Ureter (tissue), 1 donor: ENCODE measurements at places on chromosomes 13 and 19. TPM values are rescaled to one million over a fixed set of nuclear protein-coding genes. Genes with fewer than 3 reads are reported as not detected.
A peak's percentile ranks its signal among the peaks of the same experiment; 100 is the strongest.

Gene ZNF724
- total RNA-seq, result 3.4 TPM

Gene AP1M1
- 56.6 TPM for total RNA-seq

Gene CYP4F11
- 9.3 TPM for total RNA-seq

Gene RDH13
- 24.8 TPM for total RNA-seq

Gene CEACAM20
- total RNA-seq, result not detected

Gene IGFLR1
- 14.7 TPM for total RNA-seq

Gene ANKRD27
- 53.7 TPM for total RNA-seq

Gene KASH5
- not detected for total RNA-seq

DNA sequence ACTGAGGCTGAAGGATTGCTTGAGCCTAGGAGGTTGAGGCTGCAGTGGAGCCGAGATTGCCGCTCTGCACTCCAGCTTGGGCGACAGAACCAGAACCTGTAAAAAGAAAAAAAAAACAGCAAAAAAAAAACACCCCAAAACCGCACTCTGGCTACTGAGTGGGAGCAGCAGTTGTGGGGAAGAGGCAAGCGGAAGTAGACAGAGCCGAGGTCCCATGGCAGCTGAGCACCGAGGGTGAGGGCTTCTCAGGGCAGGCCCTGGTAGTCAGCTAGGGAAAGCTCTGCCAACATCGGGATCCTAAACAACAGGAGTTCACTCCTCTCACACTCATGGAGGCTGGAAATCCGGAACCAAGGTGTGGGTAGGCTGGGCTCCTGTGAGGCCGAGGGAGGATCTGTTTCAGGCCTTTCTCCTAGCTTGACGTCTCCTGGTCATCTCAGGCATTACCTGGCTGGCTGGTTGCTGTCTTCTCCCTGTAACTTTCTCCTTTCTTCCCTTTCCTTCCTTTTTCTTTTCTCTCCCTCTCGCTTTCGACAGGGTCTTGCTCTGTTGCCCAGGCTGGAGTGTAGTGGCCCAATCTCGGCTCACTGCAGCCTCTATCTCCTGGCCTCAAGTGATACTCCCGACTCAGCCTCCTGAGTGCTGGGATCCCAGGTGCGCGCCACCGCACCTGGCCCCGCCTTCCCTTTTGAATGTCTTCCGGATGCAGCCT lies 15.8 kb upstream of the LATS2 start:
- DNase-seq, result no peak

DNA sequence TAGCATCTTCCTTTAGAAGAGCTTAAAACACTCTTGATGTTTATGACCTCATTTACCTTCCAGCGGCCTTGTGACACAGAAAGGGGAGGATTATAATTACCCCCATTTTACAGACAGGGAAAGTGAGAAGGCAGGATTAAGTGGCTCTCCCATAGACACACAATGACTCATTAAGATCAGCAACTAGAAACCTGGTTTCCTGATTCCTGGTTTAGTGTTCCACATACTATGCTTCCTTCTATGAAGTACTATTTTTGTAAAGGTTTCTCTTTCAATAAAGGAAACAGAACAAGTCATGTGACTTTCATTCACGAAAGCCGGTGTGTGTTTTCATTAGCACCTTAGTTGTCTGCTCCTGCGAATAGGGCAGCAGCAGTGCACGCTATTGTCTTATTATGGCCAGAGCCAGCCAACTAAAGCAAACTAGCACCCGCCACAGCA lies 8.3 kb downstream of the IRS2 start:
- no peak for DNase-seq

GRCh38 chr19:14770944-14771839 lies 7.2 kb downstream of the ADGRE2 start:
- no peak for DNase-seq

- DNase-seq, result no peak
These were observed 70.6 kb downstream of the MTUS2 start for GRCh38 chr13:28890712-28891111.

DNA sequence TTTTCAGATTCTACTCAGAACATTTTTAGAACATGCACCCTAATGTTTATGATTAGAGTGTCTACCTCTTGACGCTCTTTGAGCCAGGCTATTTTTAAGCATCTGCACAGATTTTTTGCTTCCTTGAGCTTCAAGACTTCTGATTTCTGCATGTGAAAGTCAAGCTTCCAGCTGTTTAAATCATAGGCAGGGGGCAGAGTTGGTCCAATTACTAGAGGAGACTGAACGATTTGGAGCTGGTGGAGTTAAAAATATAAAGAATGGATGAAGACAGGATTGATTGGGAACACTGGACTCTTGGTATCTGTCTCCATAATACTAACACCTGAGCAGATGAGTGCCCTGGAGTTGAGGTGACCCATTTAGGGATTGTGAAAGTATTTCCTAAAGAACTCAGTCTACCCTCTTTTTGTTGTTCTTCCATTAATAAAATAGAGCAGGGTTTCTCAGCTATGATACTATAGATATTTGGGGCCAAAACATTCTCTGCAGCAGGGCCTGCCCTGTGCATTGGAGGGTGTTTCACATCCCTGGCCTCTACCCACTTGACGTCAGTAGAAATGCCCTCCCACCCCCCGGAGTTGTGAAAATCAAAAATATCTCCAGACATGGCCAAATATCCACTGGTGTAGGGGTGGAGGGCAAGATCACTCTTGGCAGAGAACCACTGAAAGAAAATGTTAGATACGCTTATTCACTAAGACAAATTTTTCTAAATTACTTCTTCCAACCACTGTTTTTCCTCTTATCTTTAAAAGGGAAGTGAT lies 160.1 kb downstream of the COG6 start:
- no peak for DNase-seq

DNA sequence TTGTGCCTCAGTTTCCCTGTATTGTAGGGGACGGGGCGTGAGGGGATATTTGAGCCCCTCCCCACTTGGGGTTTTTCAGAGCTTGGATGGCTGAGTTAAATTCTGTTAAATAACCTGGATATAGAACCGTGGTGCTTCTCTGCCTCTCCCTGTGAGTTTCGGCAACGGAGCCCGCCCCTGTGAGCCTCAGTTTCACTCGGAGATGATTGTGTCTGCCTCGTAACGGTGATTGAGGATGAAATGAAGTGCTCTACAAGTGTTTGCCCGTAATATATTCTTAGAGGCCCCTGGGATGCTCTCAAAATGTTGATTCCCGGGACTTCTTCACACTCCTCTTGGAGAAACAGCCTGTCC lies 509 bp downstream of the KXD1 start:
- no peak for DNase-seq

GRCh38 chr13:112782429-112783010 lies 92.7 kb downstream of the ATP11A start:
- DNase-seq, result no peak

DNA sequence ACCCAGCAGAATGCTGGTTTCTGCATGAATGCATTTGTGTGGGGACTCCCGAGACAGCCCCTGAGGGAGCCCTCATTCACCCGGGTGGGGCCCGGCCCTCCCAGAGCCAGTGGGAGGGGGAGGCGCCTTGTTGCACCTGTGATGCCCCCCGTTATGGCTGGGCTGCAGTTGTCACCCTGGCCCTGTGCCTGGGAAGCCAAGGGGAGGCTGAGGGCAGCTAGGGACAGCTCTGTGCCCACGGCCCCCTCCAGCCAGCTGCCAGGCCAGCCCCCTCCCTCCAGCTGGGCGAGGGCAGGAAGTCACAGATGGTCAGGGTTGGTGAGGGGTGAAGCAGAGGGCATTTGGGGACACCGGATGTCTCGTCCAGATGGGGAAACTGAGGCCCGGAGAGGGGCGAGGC lies 26.1 kb downstream of the NFIC start:
- no peak for DNase-seq

GRCh38 chr13:26019881-26020870 lies 31.6 kb downstream of the SHISA2 start:
- DNase-seq, result no peak

GRCh38 chr19:9362905-9363304 lies at the start of gene ZNF177:
ZNF177 (plus strand) TSS chr19:9363013; CDS start chr19:9378312, 15,299 bp downstream.
- no peak for DNase-seq

DNA sequence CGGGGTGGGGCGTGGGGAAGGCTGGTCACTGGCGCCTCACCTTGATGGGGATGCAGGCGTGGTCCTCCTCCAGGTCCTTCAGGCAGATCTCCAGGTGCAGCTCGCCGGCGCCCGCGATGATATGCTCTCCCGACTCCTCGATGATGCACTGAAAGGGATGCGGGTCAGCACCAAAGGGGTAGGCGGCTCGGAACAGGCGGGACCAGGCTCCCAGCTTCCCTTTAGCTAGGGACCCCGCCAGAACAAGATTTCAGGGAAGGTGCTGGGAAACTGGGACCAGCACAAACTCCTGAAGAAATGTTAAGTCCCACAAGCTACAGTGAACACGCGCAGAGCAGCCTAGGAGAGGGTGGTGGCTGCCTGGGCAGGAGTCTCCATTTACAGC lies 6.0 kb downstream of the EEF2 start:
- DNase-seq, result peak; percentile 44

- DNase-seq, result no peak
These were observed 51.0 kb upstream of the GPR12 start for GRCh38 chr13:26811581-26811980.

GRCh38 chr19:1074544-1075283 lies 7.7 kb downstream of the ARHGAP45 start:
- peak; percentile 89 for DNase-seq

- no peak for DNase-seq
These were observed 1202.3 kb downstream of the UQCRFS1 start for GRCh38 chr19:28010656-28011055.

DNA sequence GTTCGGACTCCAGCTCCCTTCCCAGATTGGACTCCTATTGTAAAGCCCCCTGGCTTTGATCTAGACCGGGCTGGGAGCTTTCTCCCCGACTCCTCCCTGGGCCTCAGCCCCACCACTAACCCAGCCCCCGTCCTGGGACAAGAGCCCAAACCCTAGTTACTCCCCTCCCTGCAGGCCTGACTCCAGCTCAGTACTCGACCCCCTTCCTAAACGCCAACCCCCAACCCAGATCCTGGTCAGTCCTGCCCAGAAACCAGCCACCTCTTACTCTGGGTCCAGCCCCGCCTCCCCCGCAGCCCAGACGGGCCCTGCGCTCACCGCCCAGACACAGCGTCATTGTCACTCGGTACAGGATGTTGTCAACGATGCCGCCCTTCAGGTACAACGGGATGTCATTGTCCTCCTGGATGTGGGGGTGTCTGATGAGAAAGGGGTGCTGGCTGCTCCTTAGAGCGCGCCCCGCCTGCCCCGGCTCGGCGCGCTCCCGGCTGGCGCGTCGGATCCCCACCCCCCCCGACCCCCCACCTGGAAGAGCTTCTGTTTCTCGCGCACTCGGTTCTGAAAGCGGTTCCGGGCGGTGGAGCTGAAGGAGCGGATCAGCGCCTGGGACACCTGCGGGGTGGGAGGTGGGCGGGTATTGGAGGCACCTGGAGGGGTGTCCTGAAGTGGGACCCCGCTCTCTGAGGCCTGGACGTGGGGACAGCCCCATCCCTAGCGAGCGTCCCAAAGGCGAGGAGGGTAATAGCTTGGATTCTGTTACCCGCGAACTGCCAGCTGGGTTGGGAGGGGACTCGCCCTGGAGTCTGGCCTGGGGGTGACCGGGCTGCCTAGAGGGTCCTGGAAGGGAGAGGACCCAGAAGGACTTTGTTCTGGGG lies 866 bp downstream of the COX7A1 start:
- DNase-seq, result no peak

DNA sequence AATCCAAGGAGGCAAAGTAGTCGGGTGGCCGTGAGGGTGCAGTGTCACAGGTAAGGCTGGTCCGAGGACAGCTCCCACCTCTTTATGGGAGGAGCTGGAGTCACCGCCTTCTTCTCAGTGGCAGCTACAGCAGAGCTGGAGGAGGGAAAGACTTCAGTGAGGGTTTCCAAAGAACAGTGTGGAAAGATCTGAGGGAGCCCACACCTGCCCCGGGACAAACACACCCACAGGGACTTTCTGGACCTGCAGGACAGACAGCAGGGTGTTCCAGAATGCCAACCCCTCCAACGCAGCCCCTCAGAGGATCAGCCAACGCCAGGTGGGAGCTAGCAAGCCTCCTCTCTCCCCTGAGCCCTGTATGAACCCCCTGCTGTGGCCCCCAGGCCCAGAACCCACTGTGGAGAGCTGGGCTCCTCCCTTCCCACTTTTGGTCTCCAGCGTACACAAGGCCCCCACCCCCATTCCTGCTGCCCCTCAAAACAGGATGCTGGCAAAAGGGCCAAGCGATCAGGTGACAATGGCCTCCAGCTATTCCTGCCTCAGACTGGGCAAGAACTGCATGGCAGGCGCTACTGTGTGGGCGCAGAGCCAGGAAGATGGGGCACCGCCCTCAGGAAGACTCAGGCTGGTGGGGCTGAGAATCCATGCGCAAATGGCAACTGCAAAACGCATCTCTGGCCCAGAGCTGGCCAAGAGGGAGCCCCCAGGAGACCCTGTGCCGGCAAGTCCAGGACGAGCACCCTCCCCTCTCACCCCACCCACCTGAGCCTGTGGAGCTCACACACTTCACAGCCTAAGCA lies 3.5 kb upstream of the CD320 start:
- DNase-seq, result no peak

DNA sequence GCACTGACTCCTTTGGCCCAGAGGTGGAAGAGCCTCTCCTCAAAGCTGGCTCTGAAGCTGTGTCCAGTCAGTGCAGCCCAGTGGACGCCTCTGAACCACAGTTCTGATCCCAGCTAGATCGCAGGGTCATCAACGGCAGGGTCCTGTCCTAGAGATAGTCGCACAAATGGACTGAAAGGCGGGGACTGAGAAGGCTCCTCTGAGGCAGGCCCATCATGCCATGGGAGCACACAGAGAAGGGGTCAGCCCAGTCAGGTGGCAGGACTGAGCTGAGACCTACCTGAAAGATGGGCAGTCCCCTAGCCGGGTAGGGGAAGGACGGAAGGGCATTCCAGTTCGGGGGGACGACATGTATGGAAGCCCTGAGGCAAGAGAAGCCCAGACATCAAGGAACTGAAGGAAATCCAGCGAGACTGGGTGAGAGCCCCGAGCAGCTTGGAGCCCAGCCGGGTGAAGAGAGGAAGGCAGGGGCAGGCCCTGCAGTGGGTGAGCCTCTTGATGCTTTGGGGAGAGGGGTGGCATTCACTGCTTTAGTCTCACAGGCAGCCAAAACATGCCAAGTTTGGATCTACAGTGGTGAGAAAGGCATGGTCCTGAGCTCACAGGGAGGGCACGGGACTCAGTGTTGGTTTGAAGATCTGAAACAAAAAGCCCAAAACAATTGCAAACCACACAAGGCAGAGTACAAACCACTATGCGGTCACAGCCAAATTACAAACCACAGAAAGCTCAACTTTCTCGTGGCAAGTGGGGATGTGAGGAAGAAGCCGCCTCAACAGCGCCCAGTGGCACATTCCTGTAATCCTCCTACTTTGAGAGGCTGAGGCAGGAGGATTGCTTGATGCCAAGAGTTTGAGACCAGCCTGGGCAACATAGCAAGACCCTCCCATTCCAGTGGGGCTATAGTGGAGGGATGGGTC lies 10.0 kb downstream of the CALM3 start:
- no peak for DNase-seq

GRCh38 chr13:77099415-77099814 lies 72.5 kb upstream of the FBXL3 start:
- no peak for DNase-seq

DNA sequence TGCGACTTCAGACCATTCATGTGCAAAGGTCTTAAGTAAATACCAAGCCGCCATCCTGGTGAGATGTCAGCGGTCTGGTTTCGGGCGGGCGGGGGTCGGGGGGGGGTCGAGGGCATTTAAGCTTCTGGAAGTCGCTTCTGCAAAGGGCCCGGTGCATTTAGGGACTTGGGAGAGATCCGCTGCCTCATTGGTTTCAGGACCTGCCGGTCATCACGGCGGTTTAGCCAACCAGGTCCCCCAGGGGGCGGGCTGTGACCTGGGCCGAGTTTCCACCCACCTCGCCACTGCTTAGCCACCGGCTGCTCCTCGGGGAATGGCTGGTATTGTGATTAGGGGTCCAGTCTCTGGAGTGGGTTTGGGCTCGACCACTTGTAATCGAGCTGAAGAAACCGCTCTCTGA lies 7.8 kb downstream of the ANKLE1 start:
- no peak for DNase-seq
